Kidney tubule cell (primary cell): ENCODE measurements at places on chromosomes 7 and 10.

GRCh38 chr10:114286921-114287320 is 47.9 kb downstream of the VWA2 start:
- DNase-seq = no peak

DNA sequence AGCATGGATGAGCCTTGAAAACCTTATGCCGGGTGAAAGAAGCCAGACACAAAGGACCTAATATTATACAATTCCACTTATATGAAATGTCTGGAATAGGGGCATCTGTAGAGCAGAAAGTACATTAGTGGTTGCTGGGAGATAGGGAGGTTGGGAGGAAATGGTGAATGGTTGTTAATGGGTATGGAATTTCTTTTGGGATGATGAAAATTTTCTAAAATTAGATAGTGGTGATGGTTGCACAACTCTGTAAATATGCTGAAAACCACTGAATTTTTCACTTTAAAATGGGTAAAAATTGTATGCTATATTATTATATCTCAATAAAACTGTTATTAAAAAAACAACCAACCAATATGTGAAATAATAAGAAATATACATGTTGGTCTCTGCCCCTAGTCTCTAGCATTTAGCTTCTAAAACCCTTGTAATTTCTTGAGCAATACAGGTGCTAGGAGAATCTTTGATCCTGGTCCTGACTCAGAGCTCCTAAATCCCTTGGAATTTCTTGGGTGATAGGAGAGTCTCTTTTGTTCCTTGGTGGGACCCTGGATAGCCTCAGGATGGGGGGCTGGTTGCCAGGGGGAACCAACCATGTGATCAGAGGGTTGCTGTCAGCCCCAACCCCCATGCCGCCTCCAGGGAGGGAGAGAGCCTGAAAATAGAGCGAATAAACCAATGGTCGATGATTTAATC is 64.0 kb downstream of the TACR2 start:
- peak; percentile 16 for DNase-seq

GRCh38 chr10:46528675-46529615 is 27.5 kb downstream of the GPRIN2 start:
- DNase-seq = no peak

- DNase-seq = no peak
Measured at GRCh38 chr7:51366172-51366728, 49.6 kb upstream of the COBL start.

GRCh38 chr10:106535304-106535953 is 629.1 kb downstream of the SORCS1 start:
- DNase-seq = no peak

- peak; percentile 10 for DNase-seq
Measured at GRCh38 chr7:43244232-43244631, 131.8 kb downstream of the HECW1 start.

GRCh38 chr7:103630318-103630717 is 184.3 kb upstream of the SLC26A5 start:
- DNase-seq = peak; percentile 83

- no peak for DNase-seq
Measured at GRCh38 chr10:46247808-46248569, 38.8 kb upstream of the ANTXRL start.

GRCh38 chr10:71697938-71698709 is 21.5 kb downstream of the C10orf105 start:
- DNase-seq = no peak

DNA sequence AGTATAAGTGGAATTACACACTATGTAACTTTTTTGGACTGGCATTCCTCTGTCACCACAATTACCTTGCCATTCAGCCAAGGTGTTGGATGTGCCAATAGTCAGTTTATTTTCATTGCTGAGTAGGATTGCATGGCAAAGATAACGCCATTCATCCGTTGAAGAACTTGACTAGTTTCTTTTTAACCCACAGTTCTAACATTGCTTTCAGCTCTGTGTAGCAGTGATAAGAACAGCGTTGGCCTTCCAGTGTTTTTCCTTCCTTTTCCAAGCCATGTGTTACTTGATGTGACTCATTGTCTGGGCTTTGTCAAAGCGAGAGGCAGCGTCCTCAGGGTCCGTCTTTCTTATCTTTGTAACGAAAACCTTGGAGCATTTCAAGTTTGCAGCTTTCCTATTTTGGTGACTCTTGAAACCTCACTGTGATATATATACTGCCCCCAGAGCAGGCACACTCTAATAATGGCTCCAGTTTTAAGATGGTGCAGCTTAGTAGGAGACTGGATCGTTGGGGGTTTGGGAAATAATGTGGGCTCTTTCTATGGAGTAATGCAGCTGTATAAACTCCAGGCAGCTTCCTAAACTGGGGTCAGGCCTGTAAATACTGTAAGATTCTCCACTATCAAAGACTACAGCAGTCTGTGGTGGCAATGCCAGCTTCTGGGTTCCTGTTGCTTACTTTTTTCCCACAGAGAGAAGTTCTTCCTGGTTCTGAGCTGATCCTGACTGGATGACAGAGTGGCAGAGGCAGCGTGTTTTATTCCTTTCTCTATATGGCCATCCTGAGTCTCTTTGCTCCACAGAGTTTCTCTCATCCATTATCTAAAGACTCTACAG is 41.7 kb downstream of the AKR1E2 start:
- DNase-seq = no peak

GRCh38 chr7:46169384-46169755 is 248.3 kb upstream of the IGFBP3 start:
- peak; percentile 35 for DNase-seq

- no peak for DNase-seq
Measured at GRCh38 chr7:47525066-47525623, 56.8 kb downstream of the TNS3 start.

GRCh38 chr10:132705173-132705572 is 80.8 kb downstream of the NKX6-2 start:
- no peak for DNase-seq

- no peak for DNase-seq
Measured at GRCh38 chr10:132168571-132169030, 18.1 kb upstream of the DPYSL4 start.

DNA sequence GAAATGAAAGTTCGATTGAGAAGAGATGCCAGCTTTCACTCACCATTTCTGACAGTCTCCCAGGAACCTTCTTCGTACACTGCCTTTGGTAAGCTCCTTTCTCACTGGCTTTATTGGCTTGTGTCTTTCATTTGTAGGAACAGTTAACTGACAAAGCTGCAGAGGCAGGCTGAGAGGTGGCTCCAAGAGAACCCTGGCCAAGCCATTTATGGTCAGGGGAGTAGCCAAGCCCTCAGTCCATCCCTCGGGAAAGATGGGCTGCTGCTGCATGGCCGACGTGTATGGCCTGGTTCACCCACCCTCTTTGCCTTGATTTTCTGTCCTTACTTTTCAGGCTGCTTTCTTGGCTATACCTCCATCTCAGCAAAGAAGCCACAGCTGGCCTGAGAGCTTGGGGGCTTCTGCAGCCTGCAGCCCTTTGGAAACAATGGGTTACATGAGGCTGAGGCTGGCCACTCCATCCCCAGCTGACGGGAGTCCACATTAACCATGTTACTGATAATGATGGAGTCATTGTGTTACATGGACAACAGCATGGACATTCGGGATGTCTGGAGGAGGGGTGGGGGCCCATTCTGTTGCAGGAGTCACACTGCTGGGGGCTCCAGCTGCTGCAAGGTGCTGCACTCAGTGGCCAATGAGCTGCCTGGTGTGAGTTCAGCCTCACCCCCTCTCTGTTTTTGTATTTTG is at the start of gene OPALIN:
OPALIN (minus strand) TSS at position 152 of the 690 bp plus-strand sequence; CDS start at position 46, 106 bp downstream.
- DNase-seq = no peak

DNA sequence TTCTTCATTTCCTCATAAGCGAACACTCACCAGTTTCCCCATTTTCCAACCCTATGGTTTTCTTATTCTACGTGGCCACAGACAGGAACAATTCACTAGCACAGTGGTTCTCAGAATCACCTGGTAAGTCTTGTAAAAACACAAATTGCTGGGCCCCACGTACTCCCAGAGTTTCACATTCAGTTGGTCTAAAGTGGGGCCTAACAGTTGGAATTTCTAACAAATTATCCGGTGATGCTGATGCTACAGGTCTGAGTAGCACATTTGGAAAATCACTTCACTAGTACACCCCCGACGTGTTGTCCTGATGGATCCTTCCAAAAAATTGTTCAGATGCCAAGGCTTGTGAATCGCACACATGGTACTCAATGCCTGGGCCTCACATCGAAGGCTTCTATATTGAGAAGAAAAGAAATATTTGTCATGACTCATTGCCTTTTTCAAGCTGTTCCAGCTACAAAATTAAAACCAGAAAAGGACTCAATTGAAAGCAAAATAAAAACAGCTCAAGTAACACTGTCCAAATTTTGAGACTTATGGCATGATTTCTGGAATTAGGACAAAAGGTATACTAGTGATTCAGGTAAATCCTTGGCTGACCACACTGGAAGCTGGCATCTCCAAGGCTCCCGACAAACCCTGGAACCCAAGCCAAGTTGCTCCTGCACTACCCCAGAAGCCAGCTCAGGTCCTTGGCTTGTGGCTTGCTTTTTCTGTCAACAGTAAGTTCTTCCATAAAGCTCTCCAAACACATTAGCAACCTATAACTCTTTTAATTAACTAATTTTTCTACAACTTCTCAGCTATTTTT is 12.9 kb upstream of the VIM start:
- peak; percentile 93 for DNase-seq

DNA sequence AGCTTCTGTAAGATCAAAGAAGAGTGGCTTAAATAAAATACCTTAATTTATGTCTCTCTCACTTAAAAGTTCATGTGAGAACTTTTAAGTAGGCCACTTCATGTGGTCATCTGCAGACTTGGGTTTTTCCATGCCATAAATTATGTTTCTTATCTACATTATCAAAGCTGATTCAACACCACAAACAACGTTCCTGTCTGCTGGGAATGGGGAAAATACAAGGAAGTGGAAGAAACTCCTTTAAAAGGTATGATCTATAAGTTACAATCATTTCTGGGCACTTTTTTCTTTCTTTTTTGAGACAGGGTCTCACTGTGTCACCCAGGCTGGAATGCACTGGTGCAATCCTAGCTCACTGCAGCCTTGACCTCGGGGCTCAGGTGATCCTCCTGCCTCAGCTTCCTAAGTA is 16.9 kb upstream of the OTUD1 start:
- peak; percentile 39 for DNase-seq

DNA sequence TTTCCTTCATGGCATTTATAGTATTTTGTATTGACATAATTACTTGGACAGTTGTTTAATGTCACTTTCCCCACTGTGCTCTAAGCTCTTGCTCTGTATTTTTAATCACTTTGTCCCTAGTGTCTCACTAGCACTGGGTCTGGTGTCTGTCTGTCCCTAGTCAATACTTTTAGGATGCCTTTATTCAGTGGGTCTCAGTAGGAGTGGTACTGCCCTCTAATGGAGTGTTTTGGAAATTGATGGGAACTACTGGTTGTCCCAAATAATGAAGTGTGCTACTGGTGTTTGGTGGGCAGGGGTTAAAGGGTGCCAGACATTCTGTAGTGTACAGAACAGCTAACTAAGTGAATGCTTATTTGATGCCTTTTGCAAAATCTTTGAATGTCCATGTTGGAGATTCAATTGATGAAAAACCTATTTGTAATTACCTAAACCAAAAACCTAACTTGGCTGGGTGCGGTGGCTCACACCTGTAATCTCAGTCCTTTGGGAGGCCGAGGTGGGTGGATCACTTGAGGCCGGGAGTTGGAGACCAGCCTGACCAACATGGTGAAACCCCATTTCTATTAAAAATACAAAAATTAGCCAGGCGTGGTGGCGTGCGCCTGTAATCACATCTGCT is 33.3 kb downstream of the CDK14 start:
- DNase-seq = peak; percentile 64

- no peak for DNase-seq
Measured at GRCh38 chr10:98586096-98586495, 139.4 kb upstream of the HPS1 start.

DNA sequence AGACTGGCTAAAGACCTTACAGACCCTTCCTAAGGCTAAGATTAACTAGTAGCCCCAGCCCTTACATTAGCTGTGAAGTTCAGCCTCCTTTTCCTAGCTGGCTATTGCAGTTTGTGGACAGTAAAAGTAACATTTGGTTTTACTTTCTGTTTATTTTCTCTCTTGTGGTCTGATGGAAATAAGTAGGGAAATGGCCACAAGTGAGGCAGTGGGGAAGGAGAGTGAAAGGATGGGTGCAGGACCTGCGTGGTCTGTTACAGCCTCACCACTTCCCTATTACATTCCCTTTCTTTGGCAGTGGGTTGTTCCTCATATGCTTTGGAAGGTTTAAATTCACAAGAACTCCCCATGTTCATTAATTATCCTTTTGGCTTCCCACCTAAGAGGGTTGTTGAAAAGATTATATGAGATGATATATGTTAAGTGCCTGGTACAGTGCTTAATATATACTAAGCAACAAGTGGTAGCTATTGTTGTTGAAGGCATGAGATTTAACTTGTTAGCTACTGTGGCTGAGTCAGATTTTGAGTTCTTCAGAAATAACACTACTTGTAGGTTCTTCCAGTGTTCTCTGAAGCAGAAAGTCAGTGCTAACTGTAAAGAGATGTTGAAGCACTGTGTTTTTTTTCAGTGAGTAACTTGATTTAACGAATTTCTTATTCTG is 181.7 kb downstream of the ST7 start:
- DNase-seq = no peak

DNA sequence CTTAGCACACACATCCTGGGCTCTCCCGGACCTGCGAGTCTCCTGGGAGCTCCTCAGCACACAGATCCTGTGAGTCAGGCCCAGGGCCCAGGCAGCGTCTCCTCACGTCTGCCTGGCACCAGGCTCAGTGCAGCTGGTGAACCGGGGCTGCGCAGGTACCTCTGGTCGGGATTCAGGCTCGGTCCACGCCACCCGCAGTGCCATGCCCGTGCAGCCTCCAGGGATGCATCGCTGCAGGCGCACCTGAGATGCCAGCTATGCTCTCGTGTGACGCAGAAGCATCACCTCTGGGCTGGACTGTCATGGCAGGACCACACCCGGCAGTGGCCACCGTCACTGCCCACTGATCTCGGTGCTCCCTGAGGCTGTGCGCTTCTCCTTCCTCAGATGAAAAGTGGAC is 52.0 kb downstream of the NKX6-2 start:
- DNase-seq = no peak

DNA sequence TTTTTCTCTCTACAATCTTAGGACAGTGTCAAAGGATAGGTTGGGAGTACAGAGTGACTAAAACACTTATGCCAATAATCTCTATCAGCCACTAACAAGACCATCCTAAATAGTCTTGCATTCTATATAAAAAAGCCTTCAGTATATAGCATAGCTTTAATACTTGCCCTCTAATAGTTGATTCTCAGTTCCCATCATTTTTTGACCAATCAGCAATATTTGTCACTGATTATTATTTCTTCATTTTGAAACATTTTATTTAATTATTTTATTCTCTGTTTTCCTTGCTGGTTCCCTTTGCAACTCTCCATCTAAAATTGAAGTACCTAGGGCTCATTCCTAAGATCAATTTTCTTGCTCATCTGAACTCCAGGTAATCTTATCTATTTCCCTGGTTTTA is 470.0 kb downstream of the MAGI2 start:
- DNase-seq = no peak

- DNase-seq = peak; percentile 81
Measured at GRCh38 chr10:70132098-70133029, at the start of gene AIFM2. TSS of gene AIFM2 (minus strand) at chr10:70132825. CDS start at chr10:70124084, 8,741 bp downstream.

DNA sequence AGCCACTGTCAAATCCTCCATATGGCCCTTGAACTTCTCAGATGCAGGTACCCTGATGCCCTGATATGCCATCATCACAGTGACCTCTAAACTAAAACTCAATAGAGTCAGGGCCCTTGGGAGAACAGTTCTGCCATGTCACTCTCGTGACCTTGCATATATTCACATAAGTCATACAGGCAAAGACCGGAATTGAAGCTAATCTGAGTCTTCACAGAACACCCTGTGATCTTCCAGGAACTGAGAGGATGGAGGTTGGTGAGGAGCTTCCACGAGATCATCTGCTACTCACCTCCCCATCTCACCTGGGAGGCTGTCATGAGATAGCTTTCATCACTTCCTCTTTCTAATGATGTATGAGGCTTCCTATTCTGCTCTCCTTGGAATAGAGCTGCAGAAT is 228.7 kb upstream of the CCDC6 start:
- DNase-seq = no peak
